ENCODE measurements at places on chromosomes 2 and 18.

DNA sequence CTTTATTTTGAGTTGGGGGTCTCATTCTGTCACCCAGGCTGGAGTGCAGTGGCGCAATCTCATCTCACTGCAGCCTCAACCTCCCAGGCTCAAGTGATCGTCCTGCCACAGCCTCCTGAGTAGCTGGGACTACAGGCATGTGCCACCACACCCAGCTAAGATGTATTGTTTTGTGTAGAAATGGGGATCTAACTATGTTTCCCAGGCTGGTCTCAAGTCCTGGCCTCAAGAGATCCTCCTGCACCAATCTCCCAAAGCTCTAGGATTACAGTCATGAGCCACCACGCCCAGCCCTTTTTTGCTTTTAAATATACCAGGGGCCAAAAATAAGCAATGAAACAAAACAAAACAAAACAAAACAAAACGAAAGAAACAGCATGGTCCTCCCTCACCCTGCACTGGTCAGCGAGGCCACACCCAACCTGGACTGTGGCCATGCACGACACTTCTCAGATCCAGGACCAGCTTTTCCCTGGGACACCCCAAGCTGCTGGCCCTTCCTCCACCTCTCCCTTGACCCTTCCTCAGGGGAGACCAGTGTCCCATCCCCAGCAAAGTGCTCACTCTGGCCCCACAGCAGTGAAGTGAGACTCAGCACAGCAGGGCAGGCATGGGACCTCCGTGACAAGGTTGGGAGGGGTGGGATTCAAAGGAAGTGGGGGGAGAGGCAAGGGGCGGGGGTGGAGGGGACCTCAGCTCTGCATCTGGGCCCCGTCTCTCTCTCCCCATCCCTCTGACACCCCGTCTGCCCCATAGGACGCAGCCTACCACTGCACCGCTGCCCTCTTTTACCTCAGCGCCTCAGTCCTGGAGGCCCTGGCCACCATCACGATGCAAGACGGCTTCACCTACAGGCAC is 23.5 kb downstream of the MAL start:
- no peak for DNase-seq

DNA sequence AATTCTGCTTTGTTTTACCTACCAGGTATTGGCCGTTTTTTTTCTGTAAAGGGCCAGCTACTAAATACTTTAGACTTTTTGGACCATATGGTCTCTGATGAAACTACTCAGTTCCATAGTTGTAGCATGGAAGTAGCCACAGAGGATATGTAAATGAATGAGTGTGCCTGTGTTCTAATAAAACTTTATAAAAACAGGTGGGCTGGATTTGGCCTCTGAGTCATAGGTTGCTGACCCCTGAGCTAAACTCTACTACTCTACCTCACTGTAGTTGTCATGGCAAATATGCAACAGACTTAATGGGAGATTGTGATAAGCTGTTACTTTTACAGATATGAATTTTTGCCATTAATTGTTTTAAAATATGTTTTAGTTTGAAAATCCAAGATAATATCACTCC is 19.7 kb downstream of the CLIP4 start:
- no peak for DNase-seq

GRCh38 chr2:52396836-52397235 is 1364.9 kb upstream of the NRXN1 start:
- DNase-seq: no peak

DNA sequence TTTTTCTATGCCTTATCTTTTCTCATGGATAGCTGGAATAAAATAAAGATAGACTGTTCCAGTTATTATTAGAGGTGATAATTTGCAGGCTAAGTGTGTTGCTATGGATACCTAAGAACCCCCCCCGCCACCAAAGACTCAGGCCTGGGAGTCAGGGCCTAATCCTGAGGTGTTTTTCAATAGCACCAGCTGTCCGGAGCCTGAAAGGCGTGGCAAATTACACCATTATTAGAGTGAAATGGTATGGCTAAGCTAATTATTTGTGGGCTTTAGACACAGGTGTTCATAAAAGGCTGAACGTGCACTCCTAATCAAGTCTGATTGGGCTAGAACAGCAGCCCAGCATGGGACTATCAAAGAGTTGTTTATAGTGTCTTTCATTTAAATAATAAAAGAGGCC is 293.2 kb upstream of the DCC start:
- DNase-seq: no peak

DNA sequence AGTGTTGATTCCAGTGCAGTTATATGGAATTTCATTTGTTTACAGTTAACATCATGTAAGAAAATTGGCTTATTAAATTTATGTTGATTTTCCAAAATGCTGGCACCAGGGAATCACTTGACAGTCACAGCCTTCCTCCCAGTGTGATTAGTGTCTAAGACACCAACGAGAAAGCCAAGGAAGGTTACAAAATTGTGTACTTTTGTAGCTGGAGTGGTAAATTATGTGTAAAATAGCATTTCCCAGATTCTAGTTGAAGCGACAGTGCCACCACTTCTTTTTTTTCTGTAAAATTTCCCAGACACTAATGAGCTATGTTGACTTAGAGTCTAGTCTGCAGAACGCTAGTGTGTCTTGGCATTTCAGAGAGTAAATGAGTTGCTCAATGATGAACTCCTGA is 101.3 kb downstream of the NCK2 start:
- no peak for DNase-seq

DNA sequence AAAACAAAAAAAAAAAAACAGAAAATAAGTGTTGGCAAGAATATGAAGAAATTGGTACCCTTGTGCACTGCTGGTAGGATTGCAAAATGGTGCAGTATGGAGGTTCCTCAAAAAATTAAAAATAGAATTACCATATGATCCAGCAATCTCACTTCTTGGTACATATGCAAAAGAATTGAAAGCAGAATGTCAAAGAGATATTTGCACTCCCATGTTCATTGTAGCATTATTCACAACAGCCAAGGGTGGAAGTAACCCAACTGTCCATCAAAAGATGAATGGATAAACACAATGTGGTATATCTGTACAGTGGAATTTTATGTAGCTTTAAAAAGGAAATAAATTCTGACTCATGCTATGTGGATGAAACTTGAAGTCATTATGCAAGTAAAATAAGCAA is 72.8 kb upstream of the POU3F3 start:
- no peak for DNase-seq

- no peak for DNase-seq
Measured at GRCh38 chr2:144405321-144405720, 114.6 kb downstream of the ZEB2 start.

DNA sequence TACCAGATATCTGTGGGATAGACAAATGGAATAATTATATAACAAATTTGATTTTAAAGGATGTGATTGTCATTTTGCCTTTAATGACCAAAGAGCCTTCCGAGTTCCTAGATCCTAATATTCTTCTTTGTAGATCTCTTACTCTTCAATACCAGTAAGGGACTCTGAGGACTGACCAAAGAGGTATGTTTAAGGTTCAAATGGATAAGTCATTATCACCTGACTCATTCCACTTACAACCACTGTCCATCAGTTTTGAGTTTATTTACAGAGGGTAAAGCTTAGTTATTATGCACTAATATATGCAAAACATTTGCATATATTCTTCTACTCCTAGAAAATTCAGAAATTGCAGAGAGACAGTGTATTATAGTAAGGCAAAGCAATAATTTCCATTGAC is 62.7 kb downstream of the CCDC148 start:
- DNase-seq: no peak

DNA sequence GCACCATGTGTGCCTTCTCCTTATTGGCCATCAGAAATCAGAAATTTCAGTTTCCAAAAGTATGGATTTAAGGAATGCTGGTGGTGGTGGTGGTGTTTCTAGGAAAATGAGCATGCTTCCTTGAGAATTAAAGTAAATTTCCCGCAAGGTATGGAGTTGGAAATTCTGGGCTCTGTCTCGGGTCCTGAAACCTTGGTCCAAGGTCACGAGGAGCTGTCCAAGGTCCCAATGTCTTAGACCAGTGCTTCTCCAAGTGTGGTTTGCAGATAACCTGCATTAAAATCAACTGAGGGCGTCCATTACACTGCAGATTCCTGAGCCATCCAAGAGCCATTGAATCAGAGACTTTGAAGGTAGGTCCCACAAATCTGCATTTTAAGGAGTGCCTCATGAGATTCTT is 210.9 kb upstream of the PKDCC start:
- DNase-seq: no peak

- no peak for DNase-seq
Measured at GRCh38 chr18:33951031-33951430, 273.7 kb downstream of the NOL4 start.

GRCh38 chr18:22591222-22591621 is 173.5 kb upstream of the CTAGE1 start:
- no peak for DNase-seq

DNA sequence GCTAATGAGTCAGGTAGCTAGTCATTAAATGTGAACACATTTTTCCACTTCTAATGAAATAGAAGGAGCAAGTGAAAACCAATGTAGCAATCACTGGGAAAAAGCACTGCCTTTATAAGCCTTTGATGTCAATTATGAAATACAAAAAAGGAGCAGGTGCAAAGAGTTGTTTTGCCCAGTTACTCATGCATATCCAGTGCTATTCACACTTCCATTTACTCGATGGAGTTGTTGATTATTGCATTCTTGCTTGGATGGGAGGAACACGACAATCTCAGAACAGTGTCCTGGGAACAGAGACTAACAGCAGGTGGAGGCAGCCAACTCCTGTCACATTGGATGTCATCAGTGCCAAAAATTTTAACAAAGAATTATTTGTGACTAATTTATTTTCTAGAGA is 372.5 kb downstream of the CBLN2 start:
- no peak for DNase-seq

DNA sequence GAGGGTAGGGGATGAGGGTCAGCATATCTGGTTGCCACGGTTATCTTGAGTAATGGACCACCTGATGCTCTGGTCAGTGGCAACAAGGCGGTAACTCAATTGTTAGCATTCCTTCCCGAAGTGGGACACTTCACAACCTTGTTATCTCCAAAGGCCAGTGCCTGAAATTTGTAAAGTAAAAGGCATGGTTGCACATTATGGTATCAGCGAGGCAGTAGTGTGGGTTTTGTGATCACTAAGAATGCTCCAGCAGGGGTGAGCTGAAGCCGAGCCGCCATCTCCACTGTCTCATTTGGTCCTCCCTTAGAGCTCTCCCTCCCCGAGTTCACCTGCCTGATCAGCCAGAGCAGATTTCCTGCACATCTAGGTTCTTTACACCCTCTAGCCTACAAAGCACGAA is 50.5 kb upstream of the LGALSL start:
- DNase-seq: no peak

- peak; percentile 71 for DNase-seq
Measured at GRCh38 chr2:24702800-24703199, 90.4 kb downstream of the PTRHD1 start.

- peak; percentile 16 for DNase-seq
Measured at GRCh38 chr2:38797250-38797676, 19.3 kb downstream of the GEMIN6 start.

DNA sequence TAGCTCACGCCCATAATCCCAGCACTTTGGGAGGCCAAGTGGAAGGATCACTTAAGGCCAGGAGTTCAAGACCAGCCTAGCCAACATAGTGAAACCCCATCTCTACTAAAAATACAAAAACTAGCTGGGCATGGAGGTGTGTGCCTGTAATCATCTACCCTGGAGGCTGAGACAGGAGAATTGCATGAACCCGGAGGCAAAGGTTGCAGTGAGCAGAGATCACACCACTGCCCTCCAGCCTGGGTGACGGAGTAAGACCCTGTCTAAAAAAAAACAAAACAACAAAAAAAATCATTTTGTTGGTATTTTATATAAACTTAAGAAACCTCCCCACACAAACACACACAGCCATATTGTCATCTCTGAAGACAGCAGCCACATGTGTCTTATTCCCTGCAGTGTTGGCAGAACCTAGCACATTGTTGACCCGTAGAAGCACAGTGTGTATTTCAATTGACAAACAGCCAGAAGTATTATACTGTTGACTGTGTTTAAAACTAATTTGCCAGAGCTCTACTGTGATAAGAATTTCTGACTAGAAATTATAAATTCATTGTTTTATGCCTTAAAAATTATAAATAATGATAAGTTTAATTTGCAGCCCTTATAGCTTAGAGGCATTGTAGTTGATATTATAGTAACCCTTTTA is 68.1 kb downstream of the DNAJC10 start:
- DNase-seq: no peak

DNA sequence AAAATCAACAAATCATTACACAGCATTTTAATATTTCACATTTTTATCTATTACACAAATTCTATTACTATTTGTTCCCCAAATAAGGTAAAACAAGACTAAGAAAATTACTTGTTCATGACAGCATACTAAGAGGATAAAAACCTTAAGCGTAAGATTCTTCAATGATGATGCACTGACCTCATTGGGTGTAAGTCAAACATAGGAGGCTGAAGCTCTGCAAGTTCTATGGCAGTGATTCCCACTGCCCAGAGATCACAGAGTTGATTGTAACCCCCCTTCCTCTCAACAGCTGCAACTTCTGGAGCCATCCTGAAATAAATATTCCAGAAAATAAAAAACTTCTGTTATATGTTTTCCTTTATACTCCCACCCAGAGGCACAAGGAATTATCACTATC is 82.2 kb upstream of the CDKL4 start:
- no peak for DNase-seq

- DNase-seq: no peak
Measured at GRCh38 chr18:3260995-3261372, 949 bp upstream of the MYL12B start.

DNA sequence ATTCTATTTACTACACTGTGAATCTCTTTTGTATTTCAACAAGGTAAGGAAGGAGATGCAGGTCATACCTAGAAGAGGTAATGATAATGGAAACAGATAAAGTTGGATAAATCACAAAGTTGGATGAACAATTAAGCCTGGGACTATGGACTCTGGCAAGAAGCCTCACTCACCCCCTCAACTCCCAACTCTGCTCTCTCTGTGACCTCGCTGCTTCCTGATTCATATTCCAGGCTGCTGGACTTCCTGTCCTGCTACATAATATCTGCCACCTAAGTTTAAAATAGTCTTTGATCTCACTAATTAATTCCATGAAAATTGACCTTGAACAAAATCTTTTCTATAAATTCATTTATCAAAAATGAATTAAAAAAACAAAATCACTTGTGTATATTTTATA is 215.3 kb downstream of the CALCRL start:
- no peak for DNase-seq

DNA sequence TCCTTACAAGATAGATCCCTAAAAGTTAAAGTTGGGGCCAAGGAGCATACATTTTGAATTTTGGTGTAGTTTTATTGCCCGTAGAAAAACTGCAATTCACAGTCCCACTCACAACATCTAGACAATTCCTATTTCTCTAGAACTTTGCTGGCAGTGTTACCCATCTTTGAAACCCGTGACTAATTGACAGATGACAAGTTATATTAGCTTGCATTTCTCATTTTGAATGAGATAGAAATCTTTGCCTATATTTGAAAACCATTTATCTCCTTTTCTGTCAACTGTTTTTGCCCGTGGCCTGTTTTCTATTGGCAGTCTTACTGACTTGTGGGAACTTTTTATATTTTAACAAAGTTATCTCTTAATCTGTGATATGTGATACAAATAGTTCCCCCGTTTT is 50.0 kb downstream of the OXER1 start:
- DNase-seq: no peak

DNA sequence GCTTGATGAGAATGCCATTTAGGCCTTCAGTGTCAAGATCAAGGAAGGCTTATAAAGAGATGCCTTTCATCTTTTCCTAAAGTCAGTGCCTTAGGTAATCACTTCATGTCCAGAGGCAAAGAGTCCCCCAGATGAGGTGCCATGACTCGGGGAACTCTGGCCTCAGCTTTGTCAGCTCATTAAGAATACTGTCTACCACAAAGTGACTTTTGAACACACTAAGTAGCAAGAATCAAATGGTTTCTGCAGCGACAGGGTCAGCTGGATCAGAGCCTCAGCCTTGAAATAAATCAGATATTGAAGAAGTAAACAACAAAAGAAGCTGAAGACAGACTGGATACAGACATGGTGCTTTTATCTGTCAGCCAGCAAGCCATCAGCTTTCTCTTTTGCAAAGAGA is 120.1 kb upstream of the SLC39A10 start:
- DNase-seq: no peak
